ENCODE measurements at places on chromosomes 6 and 20.

GRCh38 chr6:148831064-148831463, 84.2 kb downstream of the UST start:
- no peak for DNase-seq

GRCh38 chr6:32692019-32692418, 25.6 kb upstream of the HLA-DQB1 start:
- peak; percentile 32 for DNase-seq

GRCh38 chr20:1185790-1186334, 1.1 kb upstream of the TMEM74B start:
- peak; percentile 43 for DNase-seq

- DNase-seq = no peak
These were observed 18.3 kb upstream of the DSN1 start for GRCh38 chr20:36791862-36792261.

GRCh38 chr6:149854532-149854931, 9.6 kb downstream of the LRP11 start:
- no peak for DNase-seq

- DNase-seq = no peak
These were observed 784.8 kb downstream of the EPHA7 start for GRCh38 chr6:92634561-92634960.

DNA sequence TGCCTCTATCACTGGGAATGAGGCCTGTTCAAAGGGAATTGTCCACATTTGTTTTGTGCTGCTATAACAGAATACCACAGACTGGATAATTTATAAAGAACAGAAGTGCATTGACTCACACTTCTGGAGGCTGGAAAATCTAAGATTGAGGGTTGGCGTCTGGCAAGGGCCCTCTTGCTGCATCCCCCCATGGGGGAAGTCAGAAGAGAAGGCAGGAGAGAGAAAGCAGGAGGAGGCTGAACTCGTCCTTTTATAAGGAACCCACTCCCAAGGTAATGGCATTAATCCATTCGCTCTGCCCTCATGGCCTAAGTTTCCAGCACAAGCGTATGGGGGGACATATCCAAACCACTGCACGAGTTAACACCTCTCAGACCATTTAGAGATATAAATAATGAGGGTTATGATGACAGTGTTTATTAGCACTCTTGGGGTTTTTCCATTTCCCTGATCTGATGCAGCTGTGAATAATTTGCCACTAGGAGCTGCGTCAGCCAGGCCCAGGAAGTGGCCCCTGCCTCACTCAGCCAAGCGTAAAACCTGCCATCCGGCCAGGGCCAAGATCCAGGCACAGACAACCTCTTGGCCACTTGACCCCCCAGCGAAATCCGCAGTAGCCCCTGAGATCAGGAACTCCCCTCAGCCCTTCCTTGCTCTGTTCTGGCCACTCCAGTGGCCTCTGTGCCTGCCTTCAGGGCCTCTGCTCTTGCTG, 14.2 kb upstream of the SLCO4A1 start:
- no peak for DNase-seq

GRCh38 chr6:79384845-79385244, 150.4 kb upstream of the HMGN3 start:
- DNase-seq = no peak

GRCh38 chr20:33772439-33772838, 38.7 kb upstream of the CHMP4B start:
- DNase-seq = no peak

- DNase-seq = no peak
These were observed 411.7 kb upstream of the SOX4 start for GRCh38 chr6:21181866-21182265.

DNA sequence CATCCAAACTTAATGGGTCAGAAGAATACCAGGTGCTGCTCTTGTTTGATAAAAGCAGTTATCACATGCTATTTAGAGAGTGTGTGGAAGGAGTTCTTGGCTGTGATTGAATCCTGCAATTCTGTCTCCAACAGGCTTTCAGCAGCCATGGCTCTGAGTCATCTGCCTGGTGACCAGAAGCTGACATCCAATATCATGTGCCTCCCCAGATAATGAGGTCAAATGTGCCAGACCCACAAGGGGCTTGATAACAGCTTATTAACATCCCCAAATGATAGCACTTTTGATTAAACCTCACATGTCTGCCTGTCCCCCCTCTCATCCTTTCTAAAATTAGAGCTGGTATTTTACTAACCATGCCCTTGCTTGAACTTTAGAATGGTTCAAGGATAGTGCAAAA, 175.7 kb upstream of the PLN start:
- DNase-seq = no peak

- DNase-seq = no peak
These were observed 531.1 kb upstream of the CITED2 start for GRCh38 chr6:139905404-139906052.

GRCh38 chr6:2732503-2733089, 18.1 kb downstream of the MYLK4 start:
- DNase-seq = no peak

GRCh38 chr6:23534351-23534750, 591.7 kb upstream of the NRSN1 start:
- no peak for DNase-seq

- DNase-seq = no peak
These were observed 353.8 kb upstream of the RSPO3 start for GRCh38 chr6:126764671-126765070.

DNA sequence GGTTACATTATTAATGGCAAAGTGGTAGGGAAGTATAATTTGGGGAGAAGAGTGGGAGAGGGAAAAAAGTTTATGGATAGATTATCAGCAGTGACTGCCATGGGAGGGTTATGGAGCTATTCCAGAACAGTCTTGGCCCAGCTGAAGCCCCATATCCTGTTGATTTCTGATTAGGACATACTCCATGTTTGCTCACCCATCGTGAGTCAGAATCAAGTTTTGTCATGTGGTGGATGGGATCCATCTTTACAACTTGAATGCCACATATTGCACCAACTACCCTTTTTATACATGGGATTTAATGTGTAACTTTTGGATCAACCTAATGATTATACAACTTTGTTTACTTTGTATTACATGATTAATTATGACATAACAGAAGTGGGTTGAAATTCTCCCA, 217.0 kb downstream of the HAO1 start:
- no peak for DNase-seq

DNA sequence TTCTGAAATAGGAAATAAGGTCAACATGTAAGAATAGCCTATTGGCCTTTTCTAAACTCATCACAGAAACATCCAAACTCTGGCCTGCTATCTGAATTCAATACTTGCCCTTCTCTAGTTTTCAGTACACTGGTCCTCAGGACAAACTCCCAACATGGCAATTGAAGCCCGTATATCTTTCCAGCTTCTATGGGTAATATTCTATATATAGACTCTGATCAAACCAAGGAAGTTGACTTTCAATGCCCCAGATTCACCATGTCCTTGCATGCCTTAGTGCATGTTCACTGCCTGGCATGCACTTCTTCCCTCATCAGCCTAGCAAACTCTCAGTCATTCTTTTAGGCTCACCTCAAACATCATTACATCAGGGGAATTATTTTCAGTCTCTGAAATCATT, 73.2 kb downstream of the RSPO3 start:
- no peak for DNase-seq

- DNase-seq = no peak
These were observed 31.1 kb upstream of the CST7 start for GRCh38 chr20:24917797-24918578.

GRCh38 chr20:58818586-58819285, 32.0 kb downstream of the GNAS-AS1 start:
- DNase-seq = peak; percentile 55

GRCh38 chr6:72080260-72080941, 194.1 kb downstream of the RIMS1 start:
- DNase-seq = no peak

GRCh38 chr20:54056762-54057639, 13.4 kb downstream of the BCAS1 start:
- no peak for DNase-seq

DNA sequence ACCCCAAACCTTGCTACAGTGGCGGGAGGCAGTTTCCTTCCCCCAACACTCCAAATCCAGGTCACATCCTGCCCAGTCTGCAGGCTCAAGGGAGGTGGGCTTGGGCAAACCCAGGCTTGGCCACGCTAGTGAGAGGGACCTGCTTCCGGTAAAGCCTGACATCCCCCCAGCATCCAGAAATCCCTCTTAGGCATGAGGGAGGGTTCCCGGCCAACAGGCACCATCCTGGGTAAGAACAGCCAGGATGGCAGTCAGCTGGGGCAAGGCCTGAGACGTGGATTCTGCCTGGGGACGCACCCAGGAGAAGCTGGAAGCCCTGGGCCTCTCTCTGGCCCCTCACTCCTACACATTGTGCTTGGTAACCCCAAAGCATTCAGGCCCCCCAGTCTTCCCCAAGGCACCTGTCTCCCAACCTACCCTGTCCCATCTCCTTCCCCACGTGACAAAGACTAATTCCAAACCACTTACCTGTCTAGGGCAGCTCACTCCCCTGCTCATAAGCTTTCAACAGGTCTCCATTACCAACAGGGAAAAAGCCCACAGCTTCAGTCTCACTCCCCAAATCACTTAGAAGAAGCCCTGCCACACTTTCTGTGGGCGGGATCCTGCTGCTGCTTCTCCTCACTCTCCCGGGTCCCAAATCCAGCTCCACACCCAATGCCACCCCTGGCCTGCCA, 2.1 kb downstream of the C20orf144 start:
- no peak for DNase-seq

GRCh38 chr6:44297063-44298038, 15.8 kb downstream of the AARS2 start:
- peak; percentile 31 for DNase-seq

GRCh38 chr20:54324652-54325285, 116.9 kb downstream of the PFDN4 start:
- DNase-seq = no peak

DNA sequence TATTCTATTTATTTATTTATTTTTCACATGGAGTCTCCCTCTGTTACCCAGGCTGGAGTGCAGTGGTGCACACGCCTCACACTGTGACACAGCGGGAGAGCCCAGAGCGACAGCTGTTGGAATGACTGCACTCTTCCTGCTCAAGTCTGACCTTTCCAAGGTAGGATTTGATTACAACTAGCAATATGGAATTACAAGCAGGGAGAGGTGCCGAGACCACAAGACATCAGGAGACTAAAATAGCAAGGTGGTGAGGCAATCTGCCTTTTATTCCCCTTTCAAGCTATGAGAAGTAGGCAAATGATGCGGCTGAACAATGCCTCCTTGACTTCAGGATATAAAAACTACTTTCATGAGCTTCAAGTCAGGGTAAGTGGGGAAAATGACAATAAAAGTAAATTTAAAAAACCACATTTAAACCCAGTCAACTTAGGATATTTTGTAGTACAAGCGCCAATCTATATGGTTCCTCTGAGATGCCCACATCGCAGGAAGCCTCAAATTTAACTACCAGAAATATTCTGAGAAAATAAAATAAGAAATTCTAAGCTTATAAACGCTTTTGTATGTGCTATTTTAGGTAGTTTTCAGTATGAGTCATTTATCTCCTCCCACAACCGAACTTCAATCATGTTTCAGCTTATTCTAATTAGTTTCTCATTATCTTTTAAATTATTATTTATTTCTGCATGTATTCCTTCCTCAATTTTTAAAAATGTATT, 146.9 kb upstream of the SGK1 start:
- no peak for DNase-seq

DNA sequence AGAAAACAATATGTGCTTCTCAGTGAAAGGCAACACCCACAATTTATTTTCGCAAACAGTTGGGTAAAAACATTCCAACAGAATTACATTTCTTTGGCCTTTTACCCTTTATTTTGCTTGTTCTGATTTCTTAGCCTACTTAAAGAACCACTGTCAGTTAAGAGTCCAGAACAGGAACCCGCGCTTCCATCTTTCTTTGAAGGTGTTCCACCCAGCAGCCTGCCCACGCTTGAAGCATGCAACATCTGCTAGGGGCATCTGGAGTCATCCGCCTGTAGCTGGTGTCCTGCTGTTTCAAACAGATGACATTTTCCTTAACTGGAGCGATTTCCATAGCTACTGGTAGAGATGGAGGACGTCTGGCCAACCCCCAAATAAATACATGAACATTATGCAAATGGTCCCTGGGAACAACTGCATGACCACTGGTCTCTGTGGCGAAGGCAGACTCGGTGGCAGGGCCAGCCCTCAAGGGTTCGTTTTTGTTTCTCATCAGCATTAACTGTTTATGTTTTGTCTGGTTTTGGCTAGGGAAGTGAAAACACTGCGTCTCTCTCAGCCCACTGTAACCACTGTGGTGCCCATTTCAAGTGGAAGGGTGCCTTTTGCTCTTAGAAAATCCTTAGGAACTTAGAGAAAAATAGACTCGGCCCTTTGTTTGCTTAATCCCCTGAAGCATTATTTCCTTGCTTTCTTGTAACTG, 51.6 kb downstream of the LAMA4 start:
- no peak for DNase-seq

DNA sequence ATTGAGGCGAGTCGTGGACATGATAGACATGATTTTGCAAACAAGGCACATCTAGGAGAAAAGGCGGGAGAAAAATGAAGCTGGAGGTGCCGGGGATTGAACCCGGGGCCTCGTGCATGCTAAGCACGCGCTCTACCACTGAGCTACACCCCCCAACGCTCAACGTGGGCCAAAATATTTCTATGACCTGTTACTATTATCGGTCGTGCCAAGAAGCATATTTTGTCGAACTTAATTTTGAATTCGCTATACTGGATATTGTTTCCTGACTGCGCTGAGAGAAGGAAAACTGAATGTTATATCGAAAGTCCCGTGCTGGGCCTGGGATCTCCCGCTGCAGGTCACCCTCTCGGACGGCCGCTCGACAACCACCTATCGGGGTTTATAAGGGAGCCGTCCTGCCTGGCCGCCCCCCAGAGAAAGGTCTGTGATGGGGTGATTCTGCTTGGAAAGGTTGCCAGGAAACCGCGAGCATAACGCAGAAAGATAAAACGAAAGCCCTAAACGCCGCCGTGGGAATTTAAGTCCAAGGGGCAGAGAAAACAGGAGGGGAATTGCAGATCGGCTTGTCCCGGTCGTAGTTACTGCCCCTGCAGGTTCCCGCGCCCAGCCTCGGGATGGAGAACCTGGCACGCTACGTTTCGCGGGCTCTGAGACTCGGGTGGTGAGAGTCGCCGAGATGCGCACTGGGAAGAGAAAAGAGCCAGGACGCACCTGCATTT, 60.0 kb downstream of the TRIM27 start:
- peak; percentile 80 for DNase-seq

DNA sequence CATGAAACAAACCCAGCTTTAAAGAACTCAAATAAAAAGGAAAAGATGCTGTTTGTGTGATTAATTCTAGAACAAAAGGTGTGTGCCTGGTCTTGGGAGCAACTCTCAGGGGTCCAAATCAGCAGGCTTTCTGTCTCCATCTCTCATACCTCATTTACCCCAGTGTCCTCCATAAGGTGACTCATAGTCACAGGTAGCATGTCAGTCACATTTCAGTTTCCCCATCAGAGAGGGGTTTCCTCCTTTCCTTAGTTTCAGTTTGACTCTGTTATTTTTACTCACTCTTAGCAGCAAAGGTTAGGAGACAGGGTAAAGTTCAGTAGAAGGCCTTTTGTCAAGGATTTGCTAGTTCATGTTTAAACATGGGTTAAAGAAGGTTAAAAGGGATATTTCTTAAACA, 46.2 kb downstream of the OGFRL1 start:
- no peak for DNase-seq

- DNase-seq = peak; percentile 53
These were observed 796 bp downstream of the SENP6 start for GRCh38 chr6:75602246-75603105.

Data from activated T-helper 1 cell treated with anti-CD3 and anti-CD28 coated beads, Interleukin-12 subunit alpha, Interleukin-12 subunit beta, Interleukin-2, Interleukin-4 antibody, amounts not matched to agents 30 ng/mL and 10 ng/mL and 1 ng/mL, durations not matched to agents 14 hours and 24 hours and 36 hours (primary cell).